Stimulated activated CD4-positive, alpha-beta T cell treated with anti-CD3 and anti-CD28 coated beads, TNF-alpha, amount 100 ng/mL, for 48 hours (primary cell): ENCODE measurements at places on chromosomes 5 and 9.
A peak's percentile ranks its signal among the peaks of the same experiment; 100 is the strongest.

DNA sequence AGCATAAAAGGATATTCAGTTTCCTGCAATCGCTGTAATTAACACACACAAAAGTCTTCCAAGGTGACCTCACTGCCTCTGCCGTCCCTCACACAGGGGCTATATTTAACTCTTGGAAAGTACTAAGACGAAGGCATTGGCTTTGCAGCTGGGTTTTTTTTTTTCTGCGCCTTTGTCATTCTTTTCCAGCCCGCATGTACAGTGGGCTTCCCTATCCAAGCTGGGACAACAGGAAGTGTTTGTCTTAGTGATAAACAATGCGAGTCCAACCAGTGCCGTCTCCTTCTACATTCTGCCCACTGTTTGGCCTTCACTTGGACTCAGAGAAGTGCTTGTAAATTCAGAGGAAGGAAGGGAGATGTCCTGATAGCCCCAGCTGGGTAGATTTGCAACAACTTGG lies 17.6 kb downstream of the AFAP1L1 start:
- DNase-seq = no peak

DNA sequence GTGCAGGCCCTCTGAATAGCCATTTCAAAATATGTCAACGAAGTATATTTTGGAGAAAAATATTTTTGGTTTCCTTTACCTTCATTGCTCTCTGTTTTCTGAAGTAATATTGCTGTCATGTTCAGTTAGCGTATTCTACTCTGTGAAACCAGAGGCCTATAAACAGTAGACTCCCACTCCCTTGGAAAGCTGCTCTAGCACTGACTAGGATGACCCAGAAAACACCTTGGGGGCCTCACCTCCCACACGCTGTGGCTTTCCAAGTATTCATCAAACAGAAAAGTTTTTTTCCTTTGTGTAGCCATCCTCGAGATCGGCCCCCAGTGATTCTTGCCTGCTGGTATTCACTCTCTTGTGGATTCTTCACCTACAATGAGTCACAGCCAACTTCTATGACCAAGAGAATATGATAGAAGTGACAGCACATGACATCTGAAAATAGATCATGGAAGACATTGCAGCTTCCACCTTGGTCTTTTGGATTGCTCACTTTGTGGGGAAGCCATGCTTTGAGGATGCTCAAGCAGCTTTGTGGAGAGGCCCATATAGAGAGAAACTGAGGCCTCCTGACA lies 28.9 kb upstream of the CTXN3 start:
- no peak for DNase-seq

DNA sequence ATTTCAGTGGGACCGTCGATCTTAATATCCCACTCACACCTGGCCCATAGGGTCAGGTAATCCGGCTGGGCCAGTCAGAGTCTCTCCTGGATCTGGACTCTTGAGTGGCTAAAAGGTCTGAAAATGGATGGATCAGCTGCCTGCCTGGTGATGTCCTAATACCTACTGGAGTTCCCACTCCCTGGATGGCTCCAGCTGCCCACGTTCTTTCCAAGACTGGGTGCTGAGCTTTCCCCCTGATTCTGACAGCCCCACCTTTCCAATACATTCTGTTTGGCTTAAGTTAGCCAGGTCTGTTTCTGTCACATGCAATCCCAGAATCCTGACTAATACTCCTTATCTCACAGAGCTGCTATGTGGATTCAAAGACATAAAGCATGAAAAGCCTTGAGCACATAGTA lies 10.2 kb downstream of the SH3PXD2B start:
- DNase-seq = no peak

GRCh38 chr5:64487283-64487682 lies 18.5 kb upstream of the RGS7BP start:
- DNase-seq = no peak

GRCh38 chr5:65482736-65483545 lies 1.2 kb upstream of the ADAMTS6 start:
- no peak for DNase-seq

DNA sequence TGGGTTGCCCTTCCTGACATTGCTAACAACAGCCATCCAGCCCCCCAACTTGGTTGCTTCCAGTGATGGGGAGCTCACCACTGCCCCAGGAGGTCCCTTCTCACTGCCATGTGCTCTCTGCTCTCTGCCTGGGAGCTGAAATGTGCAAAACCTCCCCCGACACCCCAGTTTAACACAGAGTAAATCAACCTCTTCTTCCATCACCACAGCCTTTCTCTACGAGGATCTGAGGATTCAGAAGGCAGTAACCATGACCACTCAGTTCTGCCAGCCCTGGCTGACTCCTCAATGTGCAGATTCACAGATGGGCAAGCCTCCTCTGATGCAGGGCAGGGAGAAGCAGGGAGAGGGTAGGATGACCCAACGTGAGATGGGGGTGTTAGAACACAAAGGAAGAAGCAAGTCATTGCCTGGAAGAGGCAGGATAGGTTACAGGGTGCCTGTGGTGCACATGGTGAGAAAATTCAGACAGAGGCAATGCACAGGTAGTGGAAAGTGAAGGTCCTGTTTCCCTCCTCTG lies 185.0 kb downstream of the DAB2IP start:
- DNase-seq = no peak

- DNase-seq = no peak
Observed at GRCh38 chr5:6859951-6860638, 146.9 kb downstream of the TENT4A start.

DNA sequence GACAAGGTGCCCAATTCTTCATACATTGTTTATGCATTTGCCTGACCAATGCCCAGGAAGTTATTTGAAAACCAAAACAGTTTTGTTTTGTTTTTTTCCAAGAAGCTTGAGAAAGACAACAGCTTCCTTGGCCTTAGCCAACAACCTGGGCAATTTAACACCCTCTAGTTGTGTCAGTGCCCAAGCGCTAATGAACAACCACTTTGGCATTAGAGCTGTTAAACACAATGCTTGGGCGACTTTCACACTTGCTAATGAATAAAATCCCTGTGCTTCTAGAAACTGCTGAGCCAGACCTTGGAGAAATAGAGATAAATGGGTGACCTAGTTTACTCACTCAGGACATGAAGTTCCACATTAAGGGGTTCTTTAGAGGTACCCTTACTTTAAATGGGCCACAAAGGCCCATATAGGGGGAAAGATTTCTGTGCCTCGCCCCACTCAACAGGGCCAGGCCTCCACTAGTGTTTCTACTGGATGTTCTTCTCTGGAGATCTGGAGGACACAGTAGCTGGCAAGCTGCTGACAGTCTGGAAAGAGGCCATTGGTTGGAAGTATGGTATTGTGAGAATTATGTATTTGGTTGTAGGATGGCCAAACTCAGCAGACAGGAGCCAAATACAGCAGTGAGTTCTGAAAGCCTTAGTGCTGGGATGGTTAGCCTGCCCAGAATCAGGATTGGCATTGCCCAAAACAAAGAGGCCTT lies 179.8 kb downstream of the DOCK8 start:
- no peak for DNase-seq

GRCh38 chr9:76855015-76855414 lies 50.9 kb downstream of the PRUNE2 start:
- no peak for DNase-seq

DNA sequence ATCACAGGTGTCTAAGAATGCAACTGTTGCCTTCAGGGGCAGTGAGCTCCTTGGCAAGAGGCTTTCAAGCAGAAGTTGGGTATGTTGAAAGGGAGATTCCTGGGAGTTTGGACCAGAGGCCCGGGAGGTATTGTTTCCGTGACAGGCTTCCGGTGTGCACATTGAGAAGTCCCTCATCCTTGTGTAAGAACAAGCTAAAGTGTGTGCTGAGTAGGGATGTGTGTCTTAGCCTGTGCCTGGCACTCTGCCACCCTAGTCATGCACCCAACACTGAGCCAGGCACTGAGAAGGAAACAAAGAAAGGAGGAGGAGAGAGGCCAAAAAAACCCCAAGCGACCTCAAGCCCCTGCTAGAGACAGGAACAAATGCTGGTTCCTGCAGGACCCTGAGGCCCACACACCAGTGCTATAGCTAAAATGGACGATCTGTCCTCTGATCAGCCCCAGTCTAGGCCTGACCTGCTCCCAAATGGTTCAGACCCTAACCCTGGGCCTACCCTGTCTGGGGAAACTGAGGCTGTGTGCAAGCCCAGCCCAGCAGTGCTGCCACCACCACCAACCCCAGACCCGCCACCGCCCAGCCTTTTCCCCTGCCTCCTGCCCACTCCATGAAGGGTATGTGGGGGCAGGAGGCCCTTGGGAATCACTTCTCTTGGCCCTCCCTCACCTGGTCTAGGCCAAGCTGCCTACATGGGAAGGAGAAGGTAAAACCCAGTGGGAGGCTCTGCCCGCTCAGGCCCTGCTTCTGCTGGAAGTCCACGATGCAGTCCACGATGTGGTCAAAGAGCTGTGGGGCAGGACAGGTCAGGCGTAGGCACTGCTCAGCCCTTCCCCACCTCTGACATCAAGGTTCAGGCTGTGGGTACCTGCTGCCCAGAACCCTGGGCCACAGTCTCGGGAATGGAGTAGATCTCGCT lies 12.6 kb downstream of the HK3 start:
- DNase-seq = no peak

DNA sequence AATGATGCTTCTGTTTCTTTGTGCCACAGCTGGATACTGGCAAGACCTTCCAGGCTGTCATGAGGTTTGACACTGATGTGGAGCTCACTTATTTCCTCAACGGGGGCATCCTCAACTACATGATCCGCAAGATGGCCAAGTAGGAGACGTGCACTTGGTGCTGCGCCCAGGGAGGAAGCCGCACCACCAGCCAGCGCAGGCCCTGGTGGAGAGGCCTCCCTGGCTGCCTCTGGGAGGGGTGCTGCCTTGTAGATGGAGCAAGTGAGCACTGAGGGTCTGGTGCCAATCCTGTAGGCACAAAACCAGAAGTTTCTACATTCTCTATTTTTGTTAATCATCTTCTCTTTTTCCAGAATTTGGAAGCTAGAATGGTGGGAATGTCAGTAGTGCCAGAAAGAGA lies 65.5 kb downstream of the ACO1 start:
- DNase-seq = no peak

DNA sequence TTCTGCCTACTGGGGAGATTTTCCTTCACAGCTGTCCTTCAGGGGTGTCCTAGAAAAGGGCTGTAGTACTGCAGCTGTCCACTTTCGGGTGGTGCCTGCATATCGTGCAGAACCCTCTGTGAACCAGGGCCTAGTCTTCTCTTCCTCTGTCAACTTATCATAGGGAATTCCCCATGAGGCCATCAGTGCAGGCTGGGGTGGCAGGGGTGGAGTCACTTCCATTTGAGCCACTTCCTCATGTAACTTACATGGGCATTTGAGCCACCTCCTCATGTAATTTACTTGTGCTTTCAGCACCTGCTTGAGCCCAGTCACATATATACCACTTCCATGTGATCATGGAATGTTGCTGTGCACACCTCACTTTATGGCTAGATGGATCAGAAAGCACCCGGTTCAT lies 742.0 kb upstream of the RGMB start:
- no peak for DNase-seq

DNA sequence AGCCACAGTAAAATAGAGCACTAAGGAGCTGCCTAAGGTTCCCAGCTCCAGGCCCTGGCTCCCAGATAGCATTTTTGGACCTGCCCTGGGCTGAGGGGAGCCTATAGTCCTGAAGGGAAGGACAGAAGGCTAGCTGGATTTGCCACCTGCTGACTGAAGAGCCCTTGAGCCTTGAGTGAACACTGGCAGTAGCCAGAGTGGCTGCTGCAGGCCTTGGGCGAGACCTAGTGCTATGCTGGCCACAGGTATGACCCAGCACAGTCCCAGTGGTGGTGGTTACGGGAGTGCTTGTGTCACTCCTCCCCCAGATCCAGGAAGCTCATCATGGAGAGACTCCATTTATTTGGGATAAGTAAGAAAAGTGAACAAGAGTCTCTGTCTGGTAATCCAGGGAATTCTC lies 10.3 kb upstream of the STX17 start:
- no peak for DNase-seq

DNA sequence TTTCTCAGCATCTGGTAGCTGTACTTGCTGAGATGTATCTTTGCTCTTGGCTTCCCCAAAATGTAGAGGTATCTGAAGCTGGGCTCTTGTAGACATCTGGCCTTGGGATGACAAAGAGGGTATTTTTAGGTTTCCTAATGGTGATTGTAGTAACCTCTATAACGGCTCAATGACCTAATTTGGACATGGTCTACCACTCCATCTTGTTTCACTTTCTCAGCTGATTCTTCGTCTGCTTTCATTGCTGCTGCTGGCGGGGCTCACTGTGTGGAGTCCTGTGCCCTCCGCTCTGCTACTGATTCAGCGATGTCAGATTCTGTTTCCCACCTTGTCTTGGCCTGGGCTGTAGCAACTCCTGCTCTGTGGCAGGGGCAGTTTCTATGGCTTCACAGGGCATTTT lies 12.7 kb upstream of the MARCHF11 start:
- no peak for DNase-seq

DNA sequence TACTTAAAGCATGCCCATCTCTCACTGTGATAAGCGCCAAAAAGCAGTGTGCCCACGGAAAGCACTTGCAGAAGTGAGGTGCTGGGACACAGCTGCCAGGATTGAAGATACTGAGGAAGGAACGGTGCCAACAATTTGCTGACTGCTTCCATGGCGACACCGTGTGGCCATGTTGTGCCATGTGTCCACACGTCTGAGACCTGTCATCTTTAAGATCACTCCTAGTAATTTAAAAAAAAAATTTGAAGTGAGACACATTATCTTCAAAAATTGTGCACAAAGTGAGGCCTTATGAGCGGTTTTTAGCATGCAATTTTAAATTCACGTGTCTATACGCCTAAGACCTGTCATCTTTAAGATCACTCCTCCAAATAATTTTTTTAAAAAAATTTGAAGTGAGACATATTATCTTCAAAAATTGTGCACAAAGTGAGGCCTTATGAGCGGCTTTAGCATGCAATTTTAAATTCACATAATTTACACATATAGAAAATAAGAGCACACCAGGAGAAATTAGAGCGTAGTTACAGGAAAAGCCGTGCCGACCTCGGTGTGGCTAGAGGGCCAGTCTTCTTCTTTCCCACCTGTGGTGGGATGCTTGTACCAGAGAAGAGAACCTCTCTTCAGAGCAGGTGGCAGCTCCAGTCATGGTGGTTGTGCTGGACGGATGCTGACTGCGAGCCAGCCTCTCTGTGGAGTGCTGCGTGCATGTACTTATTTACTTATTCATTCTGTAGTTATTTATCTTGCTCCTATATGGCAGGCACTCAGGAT lies 21.4 kb upstream of the FLT4 start:
- peak; percentile 28 for DNase-seq

DNA sequence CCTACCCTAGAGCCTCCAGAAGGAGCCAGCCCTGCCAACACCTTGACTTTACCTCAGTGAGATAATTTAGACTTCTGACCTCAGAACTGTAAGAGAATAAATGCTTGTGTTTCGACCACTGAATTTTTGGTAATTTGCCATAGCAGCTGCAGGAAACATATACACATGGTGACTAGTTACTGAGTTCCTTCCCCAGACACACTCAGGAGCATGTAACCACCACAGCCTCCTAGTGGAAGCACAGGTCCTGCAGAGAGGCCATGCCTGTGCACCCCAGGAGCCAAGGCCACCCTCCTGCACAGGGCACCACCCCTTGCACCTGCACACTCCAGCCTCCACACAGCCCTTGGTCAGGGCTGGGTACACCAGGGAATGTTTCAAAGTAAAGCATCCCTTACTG lies 7.6 kb upstream of the CAMSAP1 start:
- DNase-seq = no peak
